ENCODE measurements at places on chromosomes 5 and 9.

DNA sequence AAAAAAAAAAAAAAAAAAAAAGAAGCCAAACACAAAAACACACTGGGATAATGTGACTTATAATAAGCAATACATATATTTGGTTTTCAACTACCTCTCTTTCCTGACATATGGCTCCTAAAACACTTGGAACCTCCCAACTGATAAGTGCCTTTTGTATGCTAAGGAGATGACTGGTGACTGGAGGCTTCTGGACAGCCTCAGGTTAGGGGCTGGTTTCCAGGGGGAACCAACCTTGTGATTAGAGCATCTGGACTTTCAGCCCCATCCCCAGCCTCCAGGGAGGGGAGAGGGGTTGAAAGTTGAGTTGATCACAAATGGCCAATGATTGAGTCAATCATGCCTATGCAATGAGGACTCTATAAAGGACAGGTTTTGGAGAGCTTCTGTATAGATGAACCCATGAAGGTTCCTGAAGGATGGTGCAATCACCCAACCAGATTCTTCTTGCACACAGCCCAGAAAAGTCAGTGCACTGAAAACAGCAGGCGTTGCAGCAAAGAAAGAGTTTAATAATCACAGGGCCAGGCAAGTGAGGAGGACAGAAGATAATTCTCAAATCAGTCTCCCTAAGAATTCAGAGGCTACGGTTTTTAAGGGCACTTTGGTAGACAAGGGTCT lies 276.7 kb downstream of the AUH start:
- no peak for DNase-seq

GRCh38 chr9:108813951-108814601 lies 41.7 kb downstream of the ACTL7B start:
- peak; percentile 66 for DNase-seq

DNA sequence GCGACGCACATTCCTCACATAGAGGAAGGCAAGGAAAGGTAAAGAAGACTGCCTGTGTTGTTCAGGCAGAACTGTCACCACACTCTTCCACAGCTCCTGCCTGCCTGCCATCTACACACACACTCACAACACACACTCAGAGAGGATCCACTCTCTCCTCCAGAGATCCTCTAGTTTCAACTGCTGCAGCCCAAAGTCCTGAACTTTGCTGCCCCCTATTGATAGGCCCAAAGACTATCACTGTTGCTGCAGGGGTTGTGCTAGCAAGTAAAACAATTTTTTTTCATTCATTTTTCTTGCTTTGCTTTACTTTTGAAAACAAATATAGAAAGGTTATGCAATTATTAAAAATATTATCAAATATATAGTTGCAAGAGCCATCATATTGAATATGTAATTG lies 5.9 kb upstream of the CFAP90 start:
- no peak for DNase-seq

DNA sequence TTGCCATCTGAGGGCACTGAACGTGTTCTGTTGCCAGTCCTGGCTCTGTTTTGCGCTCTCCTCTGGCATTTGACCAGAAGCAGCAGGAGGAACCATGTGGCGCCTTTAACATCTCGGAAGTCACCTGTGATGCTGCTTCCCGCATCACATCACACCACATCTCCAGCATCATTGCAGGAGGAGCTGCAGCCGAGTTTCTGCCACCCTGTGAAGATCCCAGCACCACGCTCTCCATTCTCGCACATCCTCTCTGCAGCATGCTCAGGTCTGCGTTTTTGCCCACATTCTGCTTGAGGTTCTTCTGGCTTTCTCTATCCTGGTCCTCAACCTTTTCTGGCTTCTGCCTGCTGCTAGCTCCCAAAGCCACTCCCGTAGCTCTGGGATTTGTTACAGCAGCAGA lies 11.0 kb upstream of the IRX4 start:
- no peak for DNase-seq

- no peak for DNase-seq
Observed at GRCh38 chr9:93679536-93680442, 103.4 kb downstream of the PHF2 start.

- no peak for DNase-seq
Observed at GRCh38 chr9:103586721-103587120, 507.4 kb upstream of the SMC2 start.

GRCh38 chr5:98936948-98937715 lies 8.3 kb upstream of the CHD1 start:
- no peak for DNase-seq

GRCh38 chr9:95100071-95100627 lies 217.4 kb downstream of the FANCC start:
- no peak for DNase-seq

GRCh38 chr5:7897014-7897600 lies 28.2 kb downstream of the MTRR start:
- DNase-seq = peak; percentile 55

DNA sequence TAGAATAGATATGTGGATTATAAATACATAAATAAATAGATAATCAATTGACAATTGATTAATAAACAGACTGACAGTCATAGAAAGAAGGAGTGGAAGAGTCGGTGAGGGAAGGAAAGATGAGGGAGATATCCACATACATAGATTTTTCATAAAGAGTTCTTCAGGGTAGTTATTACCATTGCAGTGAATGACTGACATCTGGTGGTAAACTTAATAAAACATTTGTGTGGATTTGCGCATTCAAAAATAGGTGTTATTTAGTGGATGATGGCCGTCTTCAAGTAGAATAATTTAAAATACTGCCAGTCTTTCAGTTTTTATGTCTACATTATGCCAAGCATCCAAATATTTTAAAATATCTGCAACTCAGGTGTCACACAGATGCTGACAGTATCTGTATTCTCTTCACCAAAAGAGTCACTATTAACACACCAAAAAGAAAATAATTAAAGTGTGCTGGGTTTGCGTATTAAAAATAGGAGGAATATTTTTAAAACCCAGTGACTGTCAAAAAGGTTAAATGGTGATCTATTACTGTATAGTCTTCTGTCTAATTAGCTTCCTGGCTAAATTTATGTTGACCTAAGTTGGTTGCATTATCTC lies 78.8 kb downstream of the GIN1 start:
- no peak for DNase-seq

DNA sequence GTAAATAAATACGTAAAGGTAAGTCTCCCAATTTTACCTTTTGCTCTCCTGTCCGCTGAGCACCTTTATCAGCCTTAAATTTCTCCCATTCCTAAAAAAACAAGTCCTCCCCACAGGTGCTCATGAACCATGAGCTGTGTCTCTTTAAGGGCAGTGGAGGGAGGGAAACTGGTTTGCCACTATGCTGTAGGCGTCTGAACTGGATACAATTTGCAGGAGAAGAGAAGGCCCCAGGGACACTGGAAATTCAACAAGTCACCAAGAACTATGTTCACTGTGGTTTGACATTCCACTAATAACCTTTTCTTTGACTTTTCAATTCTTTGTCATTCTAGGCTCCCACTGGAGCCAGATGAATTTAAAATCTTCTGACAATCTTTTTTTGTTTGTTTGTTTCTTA lies 72.2 kb downstream of the LHFPL2 start:
- no peak for DNase-seq

DNA sequence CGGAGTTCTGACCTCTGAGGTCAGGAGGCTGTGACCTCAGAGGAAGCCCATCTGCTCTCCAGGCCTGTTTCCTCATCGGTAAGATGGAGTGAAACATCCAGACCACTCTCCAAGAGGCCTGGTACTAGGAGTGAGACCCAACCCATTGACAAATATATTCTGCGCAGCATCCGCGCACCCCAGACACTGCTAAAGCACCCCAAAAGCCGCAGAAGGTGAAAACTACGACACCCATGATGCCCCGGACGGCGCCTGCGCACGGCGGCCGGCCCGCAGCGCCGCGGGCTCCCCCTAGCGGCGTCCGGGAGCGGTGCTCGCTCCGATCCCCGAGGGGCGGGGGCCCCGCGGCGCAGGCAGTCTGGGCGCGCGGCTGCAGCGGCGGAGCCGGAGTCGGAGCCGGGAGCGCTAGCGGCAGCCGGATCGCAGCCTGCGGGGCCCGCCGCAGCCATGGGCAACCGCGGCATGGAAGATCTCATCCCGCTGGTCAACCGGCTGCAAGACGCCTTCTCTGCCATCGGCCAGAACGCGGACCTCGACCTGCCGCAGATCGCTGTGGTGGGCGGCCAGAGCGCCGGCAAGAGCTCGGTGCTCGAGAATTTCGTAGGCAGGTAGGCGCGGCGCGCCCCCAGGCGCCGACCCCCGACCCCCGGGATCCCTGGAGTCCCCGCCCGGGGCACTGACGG lies at the start of gene DNM1:
TSS of gene DNM1 (plus strand) at position 356 of the 683 bp plus-strand sequence. CDS start at position 448, 92 bp downstream.
- DNase-seq = peak; percentile 60

- peak; percentile 80 for DNase-seq
Observed at GRCh38 chr9:297104-297972, 82.7 kb downstream of the DOCK8 start.

GRCh38 chr5:174688441-174689354 lies 35.7 kb upstream of the MSX2 start:
- no peak for DNase-seq

DNA sequence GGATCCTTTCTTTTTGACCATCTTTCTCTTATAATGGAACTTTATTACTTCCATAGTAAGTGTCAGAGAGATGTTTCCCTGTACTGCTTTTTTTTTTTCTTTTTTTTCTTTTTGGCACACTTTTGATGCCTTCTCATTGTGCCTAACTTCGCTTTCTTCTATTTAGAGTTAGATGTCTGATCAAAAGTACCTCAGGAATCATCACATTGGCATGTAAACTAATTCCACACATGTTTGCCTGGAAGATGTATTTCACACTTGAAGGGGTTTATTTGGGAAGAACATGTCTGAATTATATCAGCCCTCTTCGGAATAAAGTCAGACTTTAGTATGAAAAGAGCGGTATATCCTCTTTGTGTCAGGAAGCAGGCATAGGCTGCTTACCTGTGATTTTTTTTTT lies 35.1 kb downstream of the SMARCA2 start:
- DNase-seq = no peak

GRCh38 chr9:19184144-19184917 lies 46.2 kb upstream of the DENND4C start:
- DNase-seq = peak; percentile 92

- DNase-seq = no peak
Observed at GRCh38 chr9:134605351-134605965, 36.1 kb upstream of the COL5A1 start.

GRCh38 chr5:170597109-170597751 lies 93.4 kb downstream of the KCNIP1 start:
- peak; percentile 90 for DNase-seq

- DNase-seq = peak; percentile 63
Observed at GRCh38 chr9:120892748-120893610, 16.0 kb upstream of the PHF19 start.

- DNase-seq = no peak
Observed at GRCh38 chr9:12230708-12231107, 462.5 kb upstream of the TYRP1 start.

DNA sequence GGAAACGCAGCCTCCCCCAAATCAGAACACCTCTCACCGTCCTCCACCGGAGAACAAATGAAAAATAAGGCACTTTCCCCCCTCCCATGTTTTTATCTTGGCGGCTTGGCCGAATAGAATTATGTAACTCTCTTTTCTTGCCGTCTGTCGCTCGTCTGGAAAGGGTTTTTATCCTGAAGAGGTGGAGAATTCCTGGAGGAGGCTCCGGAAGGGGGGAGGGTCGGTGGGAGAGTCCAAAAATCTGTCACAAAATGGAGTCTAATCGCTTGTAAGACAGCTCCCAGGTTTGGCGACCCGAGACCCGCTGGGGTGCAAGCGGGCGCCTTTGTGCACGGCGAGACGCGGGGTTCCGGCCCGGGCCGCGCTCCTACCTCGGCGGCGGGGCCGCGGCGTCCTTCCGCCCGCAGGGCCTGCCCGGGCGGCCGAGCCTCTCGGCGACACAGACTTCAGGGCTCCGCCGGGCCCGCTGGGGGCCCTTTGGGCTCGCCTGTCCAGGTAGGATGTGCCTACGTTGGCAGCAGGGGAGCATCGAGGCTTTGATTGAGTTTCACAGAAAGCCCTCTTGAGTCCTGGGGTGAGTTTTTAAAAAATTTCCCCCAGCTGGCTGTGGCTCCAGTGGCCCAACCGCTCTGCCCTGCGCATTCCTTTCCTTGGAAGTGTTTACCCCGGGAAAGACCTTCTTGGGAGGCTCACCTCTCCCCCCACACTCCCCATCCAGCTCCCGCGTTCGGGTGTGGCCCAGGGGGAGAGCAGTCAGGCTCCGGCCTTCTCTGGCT lies 5.0 kb downstream of the LMX1B start:
- no peak for DNase-seq

GRCh38 chr9:104850786-104851545 lies 77.0 kb downstream of the ABCA1 start:
- DNase-seq = no peak

DNA sequence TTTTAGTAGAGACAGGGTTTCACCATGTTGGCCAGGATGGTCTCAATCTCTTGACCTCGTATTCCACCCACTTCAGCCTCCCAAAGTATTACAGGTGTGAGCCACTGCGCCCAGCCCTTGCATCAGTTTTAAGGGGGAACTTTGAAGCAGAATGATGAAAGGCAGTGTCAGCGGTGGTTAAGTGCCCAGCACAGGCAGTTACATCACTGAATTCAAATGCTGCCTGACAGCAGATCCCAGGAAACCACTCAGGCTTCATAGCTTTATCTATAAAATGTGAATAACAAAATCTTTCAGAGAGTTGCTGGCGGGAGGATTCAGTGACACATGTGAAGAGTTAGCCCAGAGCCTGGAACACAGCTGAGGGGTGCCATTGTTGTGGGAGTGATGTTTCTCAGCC lies 26.5 kb downstream of the FGF1 start:
- no peak for DNase-seq

GRCh38 chr5:44536650-44537260 lies 147.5 kb upstream of the FGF10 start:
- peak; percentile 12 for DNase-seq

DNA sequence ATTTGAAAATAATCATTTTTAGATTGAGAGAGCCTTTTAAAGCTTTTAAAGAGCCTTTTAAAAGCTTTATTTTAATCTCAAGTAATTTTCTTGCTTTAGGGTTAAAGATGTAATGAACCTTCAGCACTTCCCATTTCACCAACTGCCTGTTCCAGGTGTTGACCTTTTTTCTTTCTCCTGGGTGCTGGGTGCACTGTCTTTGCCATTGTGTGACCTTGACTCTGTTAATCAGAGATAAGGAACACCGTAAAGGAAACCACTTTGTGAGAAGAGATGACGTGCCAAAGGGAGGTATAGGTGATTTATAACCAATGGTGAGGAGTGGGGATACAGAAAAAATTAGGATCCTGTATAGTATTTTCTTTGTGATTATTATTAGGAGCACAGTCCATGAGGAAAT lies 68.2 kb downstream of the NAA35 start:
- no peak for DNase-seq

Measured in MG63 (cell line).